Brain pericyte (primary cell): ENCODE measurements at places on chromosomes 5 and 9.

- DNase-seq: no peak
Measured at GRCh38 chr5:74196233-74196632, 444.3 kb downstream of the ENC1 start.

DNA sequence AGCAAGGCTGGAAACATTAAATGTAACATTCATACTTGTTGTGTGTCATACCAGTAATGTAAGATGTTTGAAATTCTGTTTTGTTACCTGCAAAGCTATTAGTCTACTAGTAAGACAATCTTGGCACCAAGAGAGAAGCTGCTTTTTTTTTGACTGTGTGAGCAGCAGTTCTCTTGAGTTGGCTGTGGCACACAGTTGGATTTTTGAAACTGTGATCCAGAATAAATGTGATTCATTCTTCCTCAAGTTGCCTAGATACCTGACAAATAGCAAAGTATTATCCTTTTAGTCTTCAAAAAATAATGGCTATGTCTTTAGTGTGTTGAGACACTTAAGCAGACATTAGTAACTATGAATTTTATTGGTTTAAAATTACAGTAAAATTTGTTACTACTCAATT is 57.2 kb upstream of the HAPLN1 start:
- DNase-seq: no peak

GRCh38 chr5:10157085-10157669 is 92.5 kb downstream of the ATPSCKMT start:
- DNase-seq: no peak

- no peak for DNase-seq
Measured at GRCh38 chr9:70746760-70747159, 332.3 kb upstream of the KLF9 start.

DNA sequence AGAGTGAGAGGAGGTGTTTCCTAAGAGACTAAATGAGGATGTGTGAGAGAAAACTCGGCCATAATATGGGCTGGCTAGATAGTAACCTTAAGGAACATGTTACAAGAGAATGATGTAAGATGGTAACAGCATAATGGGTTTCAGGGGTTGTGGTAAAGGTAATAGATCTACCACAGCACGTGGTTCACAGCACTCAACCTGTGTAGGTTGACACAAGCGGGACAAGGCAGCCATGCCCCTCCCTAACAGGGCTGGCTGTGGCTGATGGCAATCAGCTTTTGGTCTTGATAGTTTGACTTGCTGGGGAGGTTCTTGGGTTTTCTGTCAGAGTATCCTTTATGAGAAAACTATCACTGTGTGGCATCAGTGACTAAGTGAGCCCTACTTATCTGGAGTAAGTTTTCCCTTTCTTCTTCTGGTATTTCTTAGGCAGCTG is 138.6 kb downstream of the TRIO start:
- DNase-seq: no peak

GRCh38 chr5:57779383-57780223 is 297.0 kb upstream of the ACTBL2 start:
- peak; percentile 38 for DNase-seq

DNA sequence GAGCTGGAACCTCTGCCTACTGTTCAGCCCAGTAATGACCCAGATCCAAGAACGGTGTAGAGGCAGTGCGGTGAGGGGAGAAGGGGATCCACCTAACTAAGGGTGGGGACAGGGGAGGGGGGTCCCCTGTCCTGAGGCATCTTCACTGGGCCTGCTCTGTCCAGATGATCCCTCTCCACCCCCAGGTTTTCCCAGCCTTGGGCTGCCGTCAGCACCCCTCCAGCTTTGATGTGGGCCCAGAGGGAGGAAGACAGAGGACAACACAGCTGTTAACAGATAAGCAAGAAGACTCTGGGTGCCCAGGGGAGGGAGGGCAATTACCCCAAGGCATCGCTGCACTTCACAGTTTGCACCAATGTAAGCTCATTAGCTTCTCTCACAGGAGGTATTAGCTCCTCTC is 19.3 kb downstream of the BICD2 start:
- no peak for DNase-seq

DNA sequence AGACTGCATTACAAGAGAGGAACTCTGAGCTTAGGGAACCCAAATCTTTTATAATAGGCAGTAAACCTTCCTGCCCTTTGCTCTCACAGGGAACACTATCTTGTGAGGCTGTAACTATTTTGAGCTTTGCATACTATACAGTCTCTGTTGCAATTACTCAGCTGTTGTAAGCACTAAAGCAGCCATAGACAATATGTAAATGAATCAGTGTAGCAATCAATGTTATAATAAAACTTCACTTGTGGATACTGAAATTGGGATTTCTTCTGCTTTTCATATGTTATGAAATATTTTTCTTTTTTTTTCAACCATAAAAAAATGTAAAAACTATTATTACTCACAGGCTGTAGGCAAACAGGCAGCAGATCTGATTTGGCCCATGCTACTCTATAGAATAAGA is 16.7 kb upstream of the UBQLN1 start:
- DNase-seq: no peak

- peak; percentile 40 for DNase-seq
Measured at GRCh38 chr5:154771383-154771901, 16.3 kb downstream of the LARP1 start.

DNA sequence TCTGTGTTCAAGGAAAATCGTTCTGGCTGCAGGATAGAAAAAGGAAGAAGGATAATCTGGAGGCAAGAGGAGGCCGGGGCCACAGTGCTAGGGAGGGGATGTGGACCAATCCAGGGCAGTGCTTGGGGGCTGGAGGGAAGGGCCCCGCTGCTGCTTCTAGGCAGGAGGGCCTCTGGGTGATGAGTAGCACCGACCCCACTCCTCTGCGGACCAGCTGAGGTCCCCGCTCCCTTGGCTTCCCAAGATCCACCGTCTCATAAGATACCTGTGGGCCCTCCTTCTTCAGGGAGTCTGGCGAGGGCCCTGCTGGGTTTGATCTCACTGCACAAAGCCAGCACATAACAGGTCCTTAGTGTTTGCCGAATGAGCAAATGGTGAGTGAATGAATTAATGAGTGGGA is 93.5 kb upstream of the MVB12B start:
- DNase-seq: no peak

- DNase-seq: no peak
Measured at GRCh38 chr9:133763272-133764183, 25.4 kb upstream of the SARDH start.

DNA sequence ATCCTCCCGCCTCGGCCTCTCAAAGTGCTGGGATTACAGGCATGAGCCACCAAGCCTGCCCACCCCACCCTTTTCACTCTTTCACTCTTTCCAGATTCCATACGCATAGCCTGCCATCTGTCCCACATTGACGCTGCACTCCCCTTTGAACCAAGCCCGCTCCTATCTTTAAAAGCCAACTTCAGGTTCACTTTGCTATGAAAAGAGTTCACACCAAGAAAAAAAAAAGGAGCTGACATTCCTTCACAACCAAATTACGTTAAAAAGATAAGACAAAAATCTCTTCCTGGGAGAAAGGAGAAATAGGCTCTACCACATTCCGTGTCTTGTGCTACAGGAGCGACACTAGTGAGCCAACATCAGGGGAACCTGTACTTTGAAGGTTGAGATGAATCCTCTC is 41.5 kb downstream of the DMRT1 start:
- no peak for DNase-seq

DNA sequence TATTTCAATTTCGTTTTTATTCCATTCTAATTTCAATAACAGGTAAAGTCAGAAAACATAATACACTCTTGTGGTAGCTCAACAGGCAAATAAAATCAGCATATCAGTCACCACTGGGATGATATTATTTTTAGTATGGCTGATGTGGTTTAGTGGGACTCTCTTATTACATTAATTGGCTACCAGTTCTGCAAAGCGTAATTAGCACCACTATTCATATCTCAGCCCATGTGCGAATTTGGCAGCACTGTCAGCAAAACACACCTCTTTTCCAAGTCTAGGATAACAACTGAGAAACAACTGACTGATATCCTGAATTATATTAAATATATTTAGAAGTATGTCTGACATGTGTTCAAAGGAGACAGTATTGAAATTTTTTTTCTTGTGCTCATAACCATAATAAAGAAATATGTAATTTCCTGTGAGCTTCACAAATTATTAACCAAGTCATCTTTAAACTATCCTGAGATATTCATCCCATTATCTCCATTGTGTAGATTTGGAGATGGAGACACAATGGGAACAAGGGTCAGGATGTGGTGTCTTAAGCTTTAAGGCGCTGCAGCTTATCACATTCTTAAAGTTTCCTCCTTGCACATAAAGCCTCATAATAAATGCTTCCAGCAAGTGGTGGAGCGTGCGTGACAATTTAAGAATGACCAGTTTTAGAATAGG is 212.4 kb downstream of the TLE1 start:
- DNase-seq: no peak

DNA sequence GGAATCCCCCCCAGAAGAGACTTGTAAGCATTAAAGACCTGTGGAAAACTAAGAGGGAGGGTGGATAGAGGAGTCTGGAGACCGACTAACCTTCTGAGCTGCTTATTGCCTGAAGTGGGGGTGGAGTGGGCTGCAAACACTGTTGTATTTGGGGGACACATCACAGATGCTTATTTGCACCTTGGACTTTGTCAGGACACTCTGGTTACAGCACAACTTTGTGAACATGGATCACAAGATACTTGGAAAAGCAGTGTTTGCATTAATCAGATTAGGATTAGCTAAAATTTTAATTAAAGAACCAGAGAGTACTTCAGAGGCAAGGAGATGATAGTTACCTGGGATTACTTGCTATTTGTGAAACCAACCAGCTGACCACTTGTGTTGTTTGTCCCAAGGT is 30.9 kb downstream of the TMC1 start:
- DNase-seq: no peak

- DNase-seq: no peak
Measured at GRCh38 chr5:115472271-115473025, 72.1 kb downstream of the FEM1C start.

- DNase-seq: no peak
Measured at GRCh38 chr5:1752881-1753280, 46.8 kb downstream of the MRPL36 start.

GRCh38 chr9:104784098-104784497 is 20.2 kb downstream of the NIPSNAP3B start:
- no peak for DNase-seq

GRCh38 chr5:125202353-125202752 is 455.9 kb upstream of the ZNF608 start:
- DNase-seq: no peak

GRCh38 chr5:111311666-111312065 is 87.5 kb downstream of the CAMK4 start:
- DNase-seq: no peak
